ENCODE measurements at places on chromosomes 7 and 10.
A peak's percentile ranks its signal among the peaks of the same experiment; 100 is the strongest.

GRCh38 chr10:69807696-69808095 is 6.0 kb downstream of the COL13A1 start:
- no peak for DNase-seq

DNA sequence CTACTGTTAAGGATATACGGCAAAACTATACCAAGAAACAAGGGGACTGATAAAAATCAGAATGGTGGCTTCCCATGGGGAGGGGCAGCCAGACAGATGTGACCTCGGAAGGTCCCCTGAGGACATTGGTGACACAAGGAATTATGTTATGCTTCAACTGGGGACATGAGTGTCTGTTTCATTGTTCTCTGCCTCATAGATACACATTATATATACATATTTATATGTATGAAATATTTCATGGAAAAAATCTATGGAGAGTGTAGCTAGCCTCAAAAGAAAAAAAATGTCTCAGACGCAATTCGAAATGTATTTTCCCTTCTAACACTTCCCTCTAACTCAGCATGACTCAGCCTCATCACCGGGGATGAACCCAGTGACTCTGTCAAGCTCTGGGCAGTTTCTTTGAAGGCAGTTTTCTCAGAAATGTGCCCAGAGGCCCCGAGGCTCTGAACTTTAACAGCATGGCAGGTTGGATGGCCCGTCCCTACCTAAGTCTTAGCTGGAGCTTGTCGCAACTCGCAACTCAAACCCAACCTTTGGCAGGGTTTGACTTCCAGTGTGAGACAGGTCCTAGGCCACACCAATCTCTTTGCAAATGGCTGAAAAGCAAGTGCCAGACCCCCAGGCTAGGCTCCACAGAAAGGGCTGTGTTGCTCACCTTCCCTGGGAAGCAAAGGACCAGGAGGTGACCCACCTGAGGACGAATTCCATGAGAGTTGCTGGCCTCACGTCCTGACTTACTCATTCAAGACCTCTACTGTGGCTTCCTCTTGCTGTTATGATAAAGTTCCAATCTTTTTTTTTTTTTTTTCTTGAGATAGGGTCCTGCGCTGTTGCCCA is 86.9 kb downstream of the CARD11 start:
- no peak for DNase-seq

DNA sequence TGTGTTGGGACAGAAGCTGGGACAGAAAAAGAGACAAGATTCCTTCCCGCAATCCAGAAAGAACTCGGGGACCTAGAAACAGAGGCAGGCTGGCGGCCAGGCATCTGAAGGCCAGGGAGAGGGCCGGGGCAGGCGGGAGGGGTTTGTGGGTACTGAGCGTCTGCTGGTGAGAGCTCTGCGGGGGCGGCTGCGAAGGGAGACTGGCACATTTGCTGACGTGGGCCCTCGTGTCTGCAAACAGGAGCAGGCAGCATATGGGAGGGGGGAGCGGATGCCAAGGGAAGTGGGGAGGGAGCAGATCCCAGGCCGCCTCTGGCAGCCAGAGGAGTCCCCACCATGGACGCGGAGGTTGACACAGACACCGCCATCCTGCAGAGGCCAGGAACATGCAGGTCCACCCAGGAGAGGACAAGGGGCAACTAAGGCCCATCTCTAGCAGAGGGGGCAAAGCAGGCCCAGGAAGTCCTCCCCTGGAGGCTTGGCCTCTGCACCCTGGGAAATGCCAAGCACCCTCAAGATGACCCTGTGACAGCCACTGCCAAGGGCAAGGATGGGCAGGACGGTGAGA is 32.2 kb downstream of the KCNH2 start:
- peak; percentile 71 for DNase-seq

- DNase-seq: no peak
Measured at GRCh38 chr7:132932296-132933071, 149.4 kb downstream of the CHCHD3 start.

DNA sequence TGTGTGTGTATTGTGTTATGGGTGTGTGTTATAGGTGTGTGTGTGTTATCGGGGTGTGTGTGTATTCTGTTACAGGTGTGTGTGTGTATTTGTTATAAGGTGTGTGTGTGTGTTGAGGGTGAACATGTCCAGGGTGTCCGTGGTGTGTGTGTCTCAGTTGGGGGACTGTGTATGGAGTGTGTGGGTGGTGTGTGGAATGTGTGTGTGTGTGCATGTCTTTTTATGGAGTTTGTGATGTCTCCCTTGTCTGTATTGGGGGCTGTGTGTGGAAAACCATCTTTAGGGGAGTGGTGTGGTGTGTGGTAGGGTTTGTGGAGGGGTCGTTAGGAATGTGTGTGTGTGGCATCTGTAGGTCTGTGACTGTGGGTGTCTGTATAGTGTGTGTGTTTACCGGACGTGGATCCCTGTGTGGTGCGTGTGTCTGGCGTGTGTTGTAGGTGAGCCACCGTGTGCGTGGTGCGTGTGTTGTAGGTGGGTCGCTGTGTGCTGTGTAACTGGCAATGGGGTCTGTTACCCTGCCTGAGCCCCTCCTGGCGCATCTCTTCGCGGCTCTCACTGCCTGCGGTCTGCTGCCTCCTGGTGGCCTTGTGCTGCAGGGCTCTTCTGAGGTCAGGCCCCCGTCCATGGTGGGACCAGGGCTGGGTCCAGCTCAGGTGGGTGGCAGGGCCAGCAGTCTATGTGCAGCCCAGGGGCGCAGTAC is 61.7 kb downstream of the PALD1 start:
- DNase-seq: peak; percentile 53

DNA sequence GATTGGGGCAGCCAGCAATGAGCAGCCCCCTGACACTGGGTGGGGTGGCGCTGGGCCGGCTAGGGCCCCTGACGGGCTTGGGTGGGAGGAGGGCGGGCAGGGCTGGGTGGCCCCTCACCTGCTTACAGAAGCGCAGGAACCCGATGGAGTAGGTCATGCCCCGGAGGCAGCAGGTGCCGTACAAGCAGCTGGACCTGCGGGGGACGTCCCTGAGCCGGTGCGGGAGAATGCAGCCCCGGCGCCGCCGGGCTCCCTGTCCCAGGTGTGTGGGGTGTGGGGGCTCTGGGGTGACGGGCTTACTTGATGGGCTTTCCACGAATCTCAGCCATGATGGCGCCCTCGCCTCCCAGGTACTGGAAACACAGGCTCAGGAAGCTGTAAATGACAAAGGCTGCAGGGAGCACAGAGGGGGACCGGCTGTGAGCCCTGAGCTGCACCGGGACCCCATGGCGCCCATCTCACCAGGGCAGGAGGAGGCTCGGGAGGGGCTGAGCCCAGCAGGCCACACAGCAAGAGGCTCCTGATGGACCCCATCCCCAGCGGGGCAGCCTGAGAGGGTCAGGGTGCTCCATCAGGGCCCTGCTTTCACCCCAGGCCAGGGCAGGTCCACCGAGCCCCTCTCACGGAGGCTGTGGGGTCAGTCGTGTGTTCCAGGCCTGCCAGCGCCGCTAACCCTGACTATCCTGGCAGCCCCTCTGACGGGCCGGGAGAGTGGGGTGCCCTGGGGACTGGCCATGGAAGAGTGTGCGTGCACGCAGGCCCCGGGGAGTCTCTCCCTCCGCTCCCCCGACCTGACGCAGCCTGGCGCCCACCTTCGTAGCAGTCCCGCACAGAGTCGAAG is 5.8 kb downstream of the TMEM184A start:
- peak; percentile 10 for DNase-seq
